Epithelial cell of proximal tubule (primary cell): ENCODE measurements at places on chromosomes 6 and 20. TPM values are rescaled to one million over a fixed set of nuclear protein-coding genes. Genes with fewer than 3 reads are reported as not detected.

- no peak for DNase-seq
These were observed 89.7 kb downstream of the KCNB1 start for GRCh38 chr20:49392745-49393144.

- no peak for DNase-seq
These were observed 241.0 kb downstream of the DLL1 start for GRCh38 chr6:170049641-170050561.

STK38 gene
- 18.3 and 21.5 TPM in 2 replicates for total RNA-seq

MLN gene
- not detected in 2 replicates for total RNA-seq

DEFB124 gene
- total RNA-seq: not detected in 2 replicates

DNA sequence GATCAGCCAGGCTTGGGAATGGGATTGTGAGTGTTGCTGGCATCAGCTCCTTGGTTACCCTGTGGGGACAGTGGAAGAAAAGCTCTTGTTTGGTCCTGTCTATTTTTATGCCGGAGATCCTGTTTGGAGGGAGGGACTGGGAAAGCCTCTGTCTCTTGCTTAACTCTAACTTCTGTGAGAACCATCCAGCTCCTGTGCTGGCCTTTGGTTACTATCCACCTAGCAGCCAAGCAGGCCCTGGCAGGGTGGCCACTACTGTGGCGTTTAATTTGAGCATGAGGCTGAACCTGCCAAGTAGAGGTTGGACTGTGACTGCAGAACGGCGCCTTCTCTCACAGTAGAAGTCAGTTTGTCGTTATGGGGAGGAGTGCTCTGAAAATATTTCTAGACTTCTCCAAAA is 193.3 kb downstream of the UTRN start:
- no peak for DNase-seq

SPAG4 gene
- total RNA-seq: 3.5 and 15.9 TPM in 2 replicates

DNA sequence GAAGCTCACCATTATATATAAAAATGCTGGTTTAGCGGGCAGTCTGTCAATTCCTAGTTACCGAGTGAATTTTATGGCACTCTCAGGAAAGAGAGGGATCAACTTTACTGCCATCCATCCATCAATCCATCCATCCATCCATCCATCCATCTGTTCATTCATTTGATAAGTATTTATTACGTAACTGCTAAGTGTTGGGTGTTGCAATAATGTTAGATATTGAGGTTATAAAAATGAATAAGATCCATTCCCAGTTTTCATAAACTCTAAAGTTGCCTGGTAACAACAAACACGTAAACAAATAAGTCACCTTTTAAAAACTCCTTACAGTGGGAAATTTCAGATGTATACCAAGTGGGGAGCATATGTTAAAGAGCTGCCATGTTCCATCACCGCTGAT is 36.8 kb downstream of the SASH1 start:
- no peak for DNase-seq

GRCh38 chr6:135411339-135411738 is 86.2 kb downstream of the AHI1 start:
- no peak for DNase-seq

DNA sequence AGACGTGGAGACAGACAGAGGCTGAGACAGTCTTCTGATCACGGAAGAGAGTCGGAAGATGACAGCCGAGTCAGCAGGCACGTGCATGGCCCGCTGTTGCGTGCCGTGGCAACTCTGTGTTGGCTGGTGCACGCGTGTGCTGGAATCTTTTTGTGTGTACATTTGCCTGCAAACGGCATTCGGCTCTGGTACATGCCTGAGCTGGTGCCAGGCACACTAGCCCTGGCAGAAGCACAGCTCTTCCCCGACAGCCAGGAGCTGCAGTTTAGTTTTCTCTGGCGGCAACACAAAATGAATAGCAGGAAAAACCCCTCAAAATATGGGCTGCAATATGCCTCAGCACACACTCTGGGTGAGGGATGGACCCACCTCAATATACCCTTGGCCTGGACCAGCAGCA is 769 bp upstream of the PDYN start:
- DNase-seq: no peak

GRCh38 chr6:42101186-42101657 is 41.2 kb downstream of the C6orf132 start:
- DNase-seq: no peak

DNA sequence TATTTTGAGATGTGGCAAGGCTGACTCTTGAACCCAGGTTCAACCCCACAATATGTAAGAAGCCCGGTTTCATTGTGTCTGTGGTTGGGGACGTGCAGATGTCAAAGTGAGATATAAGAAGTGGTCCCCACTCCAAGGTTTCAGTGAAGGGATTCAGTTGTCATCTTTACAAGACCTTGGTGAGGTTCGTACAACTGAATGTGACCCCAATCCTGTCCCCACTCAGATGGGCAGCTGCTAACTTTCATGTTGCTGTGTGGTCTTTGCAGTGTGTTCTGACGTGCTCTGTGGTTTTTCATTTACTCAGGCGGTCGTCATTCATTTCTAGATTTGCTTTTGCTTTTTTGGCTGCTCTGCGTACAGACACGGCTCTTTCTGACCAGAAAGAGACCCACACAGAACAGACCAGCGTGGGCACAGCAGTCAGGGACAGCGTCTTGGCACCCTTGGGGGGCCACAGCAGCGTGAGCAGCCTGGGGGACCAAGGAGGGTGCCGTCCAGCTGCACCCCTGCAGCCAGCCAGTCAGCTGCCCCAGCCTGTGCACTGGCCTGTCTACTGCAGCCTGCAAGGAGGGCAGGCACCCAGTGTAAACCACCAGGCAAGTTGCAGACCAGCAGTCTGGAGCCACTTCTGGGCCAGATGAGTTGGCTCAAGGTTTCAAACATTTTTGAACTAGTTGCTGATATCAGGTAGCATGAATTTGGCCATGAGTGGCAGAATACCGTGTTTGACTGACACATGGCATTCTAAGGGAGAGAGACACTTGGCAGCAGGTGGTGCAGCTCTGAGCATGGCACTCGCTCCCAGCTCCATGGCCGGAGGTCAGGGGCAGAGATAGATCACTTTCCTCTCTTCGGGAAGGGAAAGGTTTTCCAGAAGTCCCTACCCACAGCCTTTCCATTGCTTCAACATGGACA is 49.4 kb upstream of the IRF4 start:
- DNase-seq: no peak

DNA sequence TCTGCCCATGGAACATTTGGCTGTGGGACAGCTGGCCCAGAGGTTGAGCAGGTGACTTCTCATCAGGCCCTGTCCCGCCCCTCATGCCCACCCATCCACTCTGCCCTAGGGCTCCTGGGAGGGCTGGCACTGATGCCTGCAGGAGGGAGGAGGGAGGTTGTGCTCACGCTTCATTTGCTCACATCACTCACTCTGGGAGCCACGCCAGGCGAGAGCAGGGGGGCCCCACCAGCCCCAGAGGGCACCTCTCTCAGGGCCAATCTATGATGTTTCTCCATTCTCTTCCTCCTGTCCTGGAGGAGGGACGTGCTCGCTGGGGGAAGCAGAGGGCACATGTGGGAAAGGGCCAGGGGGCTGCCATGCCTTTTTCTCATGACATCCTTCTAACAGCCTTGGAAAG is 10.9 kb upstream of the GLP1R start:
- DNase-seq: no peak

LIME1 gene
- total RNA-seq: 6.5 and 19.1 TPM in 2 replicates

DNA sequence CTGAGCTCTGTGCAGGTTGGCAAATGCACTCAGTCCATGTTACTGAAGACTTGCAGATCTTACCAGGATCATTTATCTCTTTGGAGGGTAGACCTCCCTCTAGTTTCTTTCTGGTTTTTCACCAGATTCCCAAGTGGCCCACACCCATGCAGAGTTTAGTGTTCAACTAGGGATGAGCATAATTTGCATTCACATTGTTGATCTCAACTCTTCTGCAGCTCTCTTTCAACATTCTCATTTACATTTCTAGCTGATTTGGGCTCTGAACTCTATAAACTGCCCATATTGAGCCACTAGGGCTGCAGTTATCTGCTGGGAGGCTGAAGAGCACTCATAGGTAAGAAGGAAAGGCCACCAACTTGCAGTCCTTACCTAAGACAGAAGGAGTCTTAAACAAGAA is 17.9 kb upstream of the HLA-C start:
- DNase-seq: no peak

GRCh38 chr6:74899416-74899815 is 306.4 kb downstream of the COL12A1 start:
- DNase-seq: no peak

DNA sequence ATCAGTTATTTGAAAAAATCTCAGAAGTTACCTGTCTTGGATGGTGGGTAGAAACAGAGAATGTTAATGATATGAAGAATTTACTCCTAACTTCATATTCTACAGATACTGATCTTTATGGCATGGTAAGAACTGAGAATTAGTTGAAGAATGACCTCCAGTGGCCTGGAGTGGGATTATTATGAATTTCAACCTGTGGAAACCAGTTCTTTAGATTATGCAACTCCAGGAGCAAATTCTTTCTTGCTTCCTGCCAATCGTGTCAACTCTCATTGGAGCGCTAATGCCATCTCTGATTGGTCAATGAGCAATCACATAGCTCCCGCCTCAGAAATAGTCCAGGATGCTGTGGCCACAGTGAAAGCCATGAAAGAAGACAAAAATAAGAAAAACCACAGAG is 40.6 kb downstream of the LYRM2 start:
- DNase-seq: peak; percentile 23

PSORS1C1 gene
- total RNA-seq: 1.1 and 2.8 TPM in 2 replicates

DNA sequence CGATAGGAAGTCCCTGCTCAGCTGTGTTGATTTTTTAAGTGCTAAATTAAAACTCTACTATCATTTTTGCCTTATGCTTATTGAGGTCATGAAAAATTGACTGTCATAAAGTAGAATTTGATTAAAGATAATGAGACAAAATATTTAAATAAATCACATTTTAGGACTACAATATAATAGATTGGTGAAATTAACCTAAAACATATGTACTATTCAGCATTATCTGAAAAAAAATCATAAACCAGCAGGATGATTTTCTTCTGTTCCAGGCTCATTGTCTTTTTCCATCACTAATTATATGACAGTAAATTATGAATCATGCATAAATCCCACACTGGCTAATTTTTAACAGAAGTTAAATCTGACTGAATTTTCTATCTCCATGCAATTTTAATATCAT is 373.6 kb upstream of the NRSN1 start:
- no peak for DNase-seq

FAM83C gene
- 0.14 TPM in 1 of 2 replicates, not detected in the other for total RNA-seq

- no peak for DNase-seq
These were observed 182.1 kb downstream of the UTRN start for GRCh38 chr6:144467172-144467762.

DNA sequence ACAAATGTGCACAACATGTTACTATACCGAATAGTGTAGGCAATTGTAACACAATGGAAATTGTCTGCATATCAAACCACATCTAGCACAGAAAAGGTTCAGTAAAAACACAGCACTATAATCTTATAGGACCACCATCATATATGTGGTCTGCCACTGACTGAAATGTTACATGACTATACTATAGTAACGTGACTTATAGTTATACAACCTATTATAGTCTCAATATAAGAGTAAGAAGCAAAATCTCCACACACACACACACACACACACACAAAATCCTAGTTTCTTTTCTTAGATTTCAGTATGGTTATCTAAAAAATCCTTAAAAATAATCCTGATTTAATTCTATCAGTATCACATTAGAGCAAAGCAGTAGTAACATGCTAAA is 164.6 kb downstream of the RALGAPA2 start:
- DNase-seq: no peak

TAAR9 gene
- not detected in 2 replicates for total RNA-seq

WFDC10B gene
- total RNA-seq: not detected in 2 replicates

DNA sequence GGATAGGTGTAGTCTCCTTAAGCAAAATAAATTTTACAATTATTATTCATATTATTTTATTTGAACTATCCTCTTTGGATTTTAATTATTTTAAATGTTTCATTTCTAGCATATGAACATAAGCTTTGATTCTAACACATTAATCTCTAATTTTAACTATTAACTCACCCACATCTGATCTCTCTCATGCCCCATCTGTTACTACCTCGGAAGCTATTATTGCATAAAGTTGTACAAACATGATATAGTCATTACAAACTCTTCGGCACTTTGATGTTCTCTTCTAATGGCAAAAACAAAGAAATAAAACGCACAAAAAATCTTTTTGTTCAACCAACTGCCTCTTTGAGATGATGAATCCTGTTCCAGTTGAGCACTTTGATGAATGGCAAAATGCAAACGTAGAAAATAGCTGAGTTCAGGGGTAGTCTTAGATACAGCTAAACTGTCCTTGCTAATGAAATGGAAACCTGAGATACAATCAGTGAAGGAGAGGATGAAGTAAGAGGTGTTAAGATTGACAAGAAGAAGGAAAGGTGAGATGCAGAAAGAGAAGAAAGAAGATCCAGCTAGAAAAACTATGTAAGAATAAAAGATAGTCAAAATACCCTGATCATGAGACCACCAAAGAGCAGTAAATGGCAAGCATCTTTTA is 41.1 kb downstream of the EPM2A start:
- DNase-seq: no peak

DNA sequence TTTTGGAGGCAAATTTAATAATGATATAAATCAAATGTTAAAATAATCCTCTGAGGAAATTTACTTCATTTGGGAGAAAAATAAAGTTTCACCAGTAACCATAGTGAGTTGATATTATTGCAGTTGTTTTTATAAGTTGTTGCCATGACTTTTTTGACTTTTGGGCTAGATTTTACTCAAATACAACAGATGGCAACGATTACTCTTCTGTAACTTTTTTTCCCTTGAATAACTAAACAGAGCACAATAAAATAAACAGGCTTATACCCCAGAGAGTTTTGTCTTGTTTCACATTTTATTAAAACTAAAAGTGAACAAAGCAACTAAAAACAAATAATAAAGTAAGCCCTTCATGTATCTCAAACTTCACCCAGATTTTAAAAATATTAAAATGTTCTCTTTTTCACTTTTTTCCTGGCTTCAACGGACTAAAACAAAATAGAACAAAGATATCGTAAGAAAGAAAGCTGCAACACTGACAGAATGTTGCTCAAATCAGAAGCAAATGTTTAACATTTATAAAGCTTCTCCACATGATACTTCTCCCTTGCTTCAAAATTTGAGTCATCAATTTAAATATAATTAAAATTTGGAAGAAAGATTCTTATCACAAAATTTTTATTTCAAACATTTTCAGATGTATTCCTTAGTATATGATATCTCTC is 42.5 kb upstream of the BMP5 start:
- no peak for DNase-seq
